ENCODE measurements at places on chromosomes 1 and 21.

- DNase-seq = peak; percentile 27
Observed at GRCh38 chr21:31117128-31117916, 79.0 kb upstream of the KRTAP19-8 start.

DNA sequence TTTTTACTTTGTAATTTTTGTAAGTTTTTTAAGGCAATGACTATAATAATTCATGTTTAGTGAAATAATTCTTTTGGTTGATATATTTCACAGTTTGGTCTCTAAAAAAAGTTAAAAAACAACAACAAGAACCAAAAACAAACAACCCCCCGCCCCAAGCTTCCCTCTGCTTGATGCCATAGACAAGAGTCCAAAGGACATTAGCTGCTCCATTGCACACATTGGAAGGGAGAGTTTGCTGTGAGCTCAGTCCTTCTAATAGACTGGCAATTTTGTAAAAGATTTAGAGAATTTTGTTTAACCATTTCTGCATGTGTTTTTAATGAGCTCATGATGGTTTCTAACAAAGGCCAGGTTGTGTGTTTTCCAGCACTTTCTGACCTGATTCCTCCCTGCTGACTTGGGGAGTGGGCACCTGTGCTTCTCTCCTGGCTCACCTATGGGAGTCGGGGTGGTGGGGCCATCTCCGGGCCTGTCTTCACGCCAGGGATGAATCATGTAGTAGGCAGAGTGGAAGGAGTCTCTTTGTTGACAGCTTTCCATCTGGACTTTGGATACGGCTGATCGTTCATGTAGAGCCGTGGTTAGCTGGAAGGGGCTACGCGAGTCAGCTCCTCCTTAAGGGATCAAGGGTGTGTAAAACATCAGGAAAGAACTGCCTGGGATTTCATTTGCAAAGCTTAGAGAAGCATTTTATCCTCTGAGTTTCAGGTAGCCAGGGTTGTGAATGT, 14.1 kb downstream of the ZBTB18 start:
- no peak for DNase-seq

- DNase-seq = no peak
Observed at GRCh38 chr1:25875856-25876692, 566 bp upstream of the PAQR7 start.

DNA sequence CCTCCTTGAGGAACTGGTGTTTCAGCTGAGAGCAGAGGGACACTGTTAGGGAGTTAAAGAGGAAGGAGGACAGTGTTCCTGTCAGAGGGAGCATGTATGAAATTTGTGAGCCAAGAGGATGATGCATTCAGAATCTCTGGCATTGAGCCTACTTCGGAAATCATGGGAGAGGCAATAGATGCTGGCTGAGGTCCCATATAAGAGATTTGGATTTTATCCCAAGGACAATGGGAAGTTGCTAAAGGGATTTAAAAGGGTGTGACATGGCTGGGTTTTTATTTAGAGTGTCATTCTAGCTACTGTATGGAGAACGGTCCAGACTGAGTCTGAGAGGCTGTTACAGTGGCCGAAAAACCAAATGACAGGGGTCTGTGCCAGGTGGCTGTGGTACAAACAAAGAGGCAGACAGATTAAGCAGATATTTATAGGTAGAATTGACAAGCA, 403.2 kb upstream of the B3GALT2 start:
- no peak for DNase-seq

- no peak for DNase-seq
Observed at GRCh38 chr1:42417166-42417565, 36.6 kb downstream of the RIMKLA start.

- DNase-seq = no peak
Observed at GRCh38 chr1:57450981-57451380, 27.1 kb upstream of the DAB1 start.

- DNase-seq = no peak
Observed at GRCh38 chr1:112893288-112894009, 62.5 kb downstream of the SLC16A1 start.

DNA sequence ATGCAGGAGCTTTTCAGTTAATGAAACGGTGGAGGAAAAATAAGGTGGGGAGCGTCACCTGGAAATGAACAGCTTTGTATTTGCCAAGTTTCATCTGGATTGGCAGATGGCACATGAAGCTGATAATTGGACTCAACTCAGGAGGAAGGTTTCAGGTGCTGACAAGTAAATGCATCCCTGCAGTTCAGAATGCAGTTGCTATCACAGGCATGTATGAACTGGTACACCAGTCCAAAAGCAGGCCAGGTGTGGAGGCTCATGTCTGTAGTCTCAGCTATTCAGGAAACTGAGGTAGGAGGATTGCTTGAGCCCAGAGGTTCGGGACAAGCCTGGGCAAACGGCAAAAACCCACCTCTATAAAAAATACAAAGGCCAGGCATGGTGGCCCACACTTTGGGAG, 15.5 kb downstream of the DEGS1 start:
- DNase-seq = no peak

DNA sequence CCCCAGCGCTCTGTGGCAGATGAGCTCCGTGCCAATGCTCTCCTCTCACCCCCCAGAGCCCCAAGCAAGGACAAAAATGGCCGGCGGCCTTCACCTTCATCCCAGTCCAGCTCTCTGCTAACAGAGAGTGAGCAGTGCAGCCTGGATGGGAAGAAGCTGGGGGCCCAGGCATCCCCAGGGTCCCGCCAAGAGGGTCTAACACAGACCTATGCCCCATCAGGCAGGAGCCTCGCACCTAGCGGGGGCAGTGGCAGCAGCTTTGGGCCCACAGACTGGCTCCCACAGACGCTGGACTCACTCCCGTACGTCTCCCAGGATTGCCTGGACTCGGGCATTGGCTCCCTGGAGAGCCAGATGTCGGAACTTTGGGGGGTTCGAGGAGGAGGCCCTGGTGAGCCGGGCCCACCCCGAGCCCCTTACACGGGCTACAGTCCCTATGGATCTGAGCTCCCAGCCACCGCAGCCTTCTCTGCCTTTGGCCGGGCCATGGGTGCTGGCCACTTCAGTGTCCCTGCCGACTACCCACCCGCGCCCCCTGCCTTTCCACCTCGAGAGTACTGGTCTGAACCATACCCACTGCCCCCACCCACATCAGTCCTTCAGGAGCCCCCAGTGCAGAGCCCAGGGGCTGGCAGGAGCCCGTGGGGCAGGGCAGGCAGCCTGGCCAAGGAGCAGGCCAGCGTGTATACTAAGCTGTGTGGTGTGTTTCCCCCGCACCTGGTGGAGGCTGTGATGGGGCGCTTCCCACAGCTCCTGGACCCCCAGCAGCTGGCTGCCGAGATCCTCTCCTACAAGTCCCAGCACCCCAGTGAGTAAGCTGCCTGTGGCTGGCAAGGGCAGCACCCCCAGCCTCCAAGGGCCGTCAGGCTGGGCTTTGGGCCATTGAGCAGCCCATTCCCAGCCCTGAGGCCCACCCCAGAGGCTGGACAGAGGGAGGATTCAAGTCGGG, 8.7 kb downstream of the ZC3H12A start:
- no peak for DNase-seq

GRCh38 chr1:58304346-58304975, 242.1 kb downstream of the OMA1 start:
- no peak for DNase-seq

- no peak for DNase-seq
Observed at GRCh38 chr21:26684889-26685288, 111.8 kb upstream of the CYYR1 start.

- no peak for DNase-seq
Observed at GRCh38 chr1:161226320-161226711, 456 bp downstream of the TOMM40L start.

DNA sequence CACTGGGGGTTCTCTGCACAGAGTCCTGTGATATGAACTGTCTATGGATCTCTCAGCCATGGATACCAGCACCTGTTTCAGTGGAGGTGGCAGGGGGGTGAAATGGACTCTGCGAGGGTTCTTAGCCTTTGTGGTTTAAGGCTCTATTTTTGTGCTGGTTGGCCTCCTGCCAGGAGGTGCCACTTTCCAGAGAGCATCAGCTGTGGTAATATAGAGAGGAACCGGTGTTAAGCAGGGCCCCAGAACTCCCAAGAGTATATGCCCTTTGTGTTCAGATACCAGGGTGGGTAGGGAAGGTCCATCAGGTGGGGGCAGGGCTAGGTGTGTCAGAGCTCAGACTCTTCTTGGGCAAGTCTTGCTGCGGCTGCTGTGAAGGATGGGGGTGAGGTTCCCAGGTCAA, 330.0 kb upstream of the PLD5 start:
- DNase-seq = no peak
